ENCODE measurements at places on chromosomes 1 and 21.

- DNase-seq: no peak
Observed at GRCh38 chr1:186532466-186532865, 71.6 kb upstream of the PDC start.

DNA sequence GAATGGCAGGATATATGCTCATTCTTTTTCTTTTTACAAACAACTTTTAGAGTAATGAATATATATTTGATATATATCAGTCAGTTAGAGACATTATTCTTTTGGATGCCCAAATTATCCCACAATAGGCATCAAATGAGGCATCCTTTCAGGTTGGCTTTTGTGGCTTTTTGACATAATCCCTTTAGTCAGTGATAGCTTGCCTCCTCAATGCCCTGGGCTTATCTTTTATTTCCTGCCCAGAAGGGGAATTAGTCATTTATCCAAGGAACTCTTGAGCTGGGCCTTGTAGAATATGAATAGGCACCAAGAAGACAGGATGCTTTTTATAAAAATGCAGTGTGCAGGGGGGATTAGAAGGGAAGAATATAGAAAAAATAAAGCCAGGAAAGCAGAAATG is 22.2 kb downstream of the EPHX4 start:
- no peak for DNase-seq

- no peak for DNase-seq
Observed at GRCh38 chr1:11143907-11144306, 44.2 kb upstream of the EXOSC10 start.

- no peak for DNase-seq
Observed at GRCh38 chr1:172298141-172298540, 122.3 kb upstream of the C1orf105 start.

DNA sequence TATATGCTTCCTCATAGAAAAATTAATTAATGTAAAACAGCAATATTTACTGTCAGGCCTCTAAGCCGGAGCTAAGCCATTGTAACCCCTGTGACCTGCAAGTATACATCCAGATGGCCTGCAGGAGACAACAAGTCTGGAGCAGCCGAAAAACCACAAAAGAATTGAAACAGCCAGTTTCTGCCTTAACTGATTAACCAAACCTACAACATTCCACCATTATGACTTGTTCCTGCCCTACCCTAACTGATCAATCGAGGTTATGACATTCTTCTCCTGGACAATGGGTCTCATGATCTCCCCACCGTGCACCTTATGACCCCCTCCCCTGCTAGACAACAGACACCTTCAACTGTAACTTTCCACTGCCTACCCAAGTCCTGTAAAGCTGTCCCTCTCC is 205.8 kb upstream of the DUSP10 start:
- DNase-seq: no peak

DNA sequence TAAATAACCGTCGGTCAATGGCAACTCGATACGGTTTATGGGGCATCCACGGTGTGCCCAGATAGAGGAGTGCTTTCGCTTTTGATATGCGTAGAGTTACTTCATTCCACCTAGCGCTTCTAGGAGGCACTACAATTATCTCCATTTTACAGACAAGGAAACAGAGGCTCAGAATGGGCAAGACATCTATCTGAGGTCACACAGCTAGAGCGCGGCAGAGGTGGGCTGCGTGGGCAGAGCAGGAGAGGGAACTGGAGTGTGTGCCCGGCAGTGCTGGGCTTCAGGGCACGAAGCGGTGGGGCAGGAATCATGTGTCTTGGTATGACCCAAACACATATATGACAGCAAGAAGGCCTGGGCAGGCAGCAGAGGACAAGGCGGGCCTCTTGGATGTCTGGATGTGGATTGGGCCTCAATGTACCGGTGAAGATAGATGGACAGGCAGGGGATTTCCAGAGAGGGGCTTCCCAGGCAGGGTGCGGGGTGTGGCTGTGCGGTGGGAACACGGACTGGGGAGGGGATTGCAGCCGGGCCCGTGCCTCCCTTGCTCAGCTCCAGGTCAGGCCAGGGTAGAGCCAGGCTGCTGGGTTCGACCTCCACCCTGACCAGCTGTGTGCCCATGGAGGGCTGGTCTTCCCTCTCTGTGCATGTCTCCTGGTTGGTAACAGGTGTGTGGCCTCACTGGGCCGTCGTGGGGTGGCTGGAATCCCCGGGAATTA is 21.2 kb downstream of the TP73 start:
- no peak for DNase-seq

DNA sequence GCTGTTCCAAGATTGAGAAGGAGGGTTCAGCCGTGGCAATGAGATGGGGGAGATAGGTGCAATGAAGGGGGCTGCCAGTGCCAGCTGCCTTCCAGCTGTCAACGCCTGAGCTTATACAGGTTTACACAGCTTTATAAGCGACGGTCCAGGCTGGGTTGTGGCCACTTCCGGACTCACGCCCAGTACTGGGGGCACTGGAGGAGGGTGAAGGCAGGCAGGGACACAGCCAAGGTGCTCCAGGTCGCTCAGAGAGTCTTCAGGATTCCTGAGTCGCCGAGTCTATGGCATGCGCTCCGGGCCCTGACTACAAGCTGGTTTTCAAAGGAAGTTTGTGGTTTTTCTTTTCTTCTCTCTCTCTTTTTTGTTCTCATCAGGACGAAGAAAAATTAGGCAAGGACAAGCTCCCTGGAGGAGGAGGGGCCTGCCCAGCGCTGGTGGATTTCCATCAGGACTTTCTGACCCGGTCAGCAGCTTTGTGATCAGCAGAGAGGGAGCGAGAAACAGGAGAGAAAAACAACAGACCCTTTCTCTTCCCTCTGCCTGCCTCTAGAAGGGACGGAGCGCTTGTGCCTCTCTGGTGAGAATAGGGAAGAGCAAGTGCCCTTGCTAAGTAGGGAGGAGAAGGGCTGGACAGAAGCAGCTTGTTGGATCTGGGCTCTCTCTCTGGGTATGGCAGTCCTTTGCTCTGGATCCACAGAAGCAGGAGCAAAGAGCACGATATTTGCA is at the start of gene MINDY1:
Gene MINDY1, minus strand, starts transcription at position 576 of the 726 bp plus-strand sequence. CDS start 4,285 bp downstream, outside the sequence.
- DNase-seq: peak; percentile 93

DNA sequence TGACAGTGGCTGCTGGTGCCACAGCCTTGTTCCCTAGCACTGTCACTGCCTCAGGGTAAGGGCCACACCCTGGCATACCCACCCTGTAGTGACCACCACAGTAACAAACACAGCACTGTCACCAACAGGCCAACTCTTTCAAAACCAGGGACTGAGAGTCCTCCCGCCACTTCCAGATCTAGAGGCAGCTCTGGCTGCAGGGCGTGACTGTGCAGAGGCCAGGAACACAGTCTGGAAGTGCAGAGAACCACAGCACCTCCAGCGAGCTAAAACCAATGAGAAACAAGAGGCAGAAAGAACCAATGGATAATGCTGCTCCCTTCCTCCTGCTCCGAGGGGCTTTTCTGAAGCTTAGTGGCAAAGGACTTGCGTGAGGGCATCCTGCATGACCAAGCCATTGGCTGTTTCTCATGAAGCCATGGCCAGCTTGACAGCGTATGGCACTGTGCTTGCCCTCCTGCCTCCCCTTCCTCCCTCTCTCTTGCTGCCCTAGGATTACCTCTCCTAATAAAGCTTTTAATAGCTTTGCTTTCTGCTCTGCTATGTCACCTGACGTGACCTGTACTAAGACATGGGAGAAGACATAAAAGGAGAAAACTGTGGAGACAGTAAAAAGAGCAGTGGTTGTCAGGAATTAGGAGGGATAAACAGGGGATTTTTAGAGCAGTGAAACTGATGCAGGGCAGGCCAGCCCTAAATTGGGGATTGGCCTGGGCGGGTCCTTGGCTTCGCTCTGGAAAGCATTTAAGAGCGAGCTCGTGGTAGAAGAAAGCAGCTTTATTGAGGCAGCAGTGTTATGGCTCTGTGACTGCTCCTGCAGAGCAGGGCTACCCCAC is 7.2 kb downstream of the PARP1 start:
- no peak for DNase-seq

DNA sequence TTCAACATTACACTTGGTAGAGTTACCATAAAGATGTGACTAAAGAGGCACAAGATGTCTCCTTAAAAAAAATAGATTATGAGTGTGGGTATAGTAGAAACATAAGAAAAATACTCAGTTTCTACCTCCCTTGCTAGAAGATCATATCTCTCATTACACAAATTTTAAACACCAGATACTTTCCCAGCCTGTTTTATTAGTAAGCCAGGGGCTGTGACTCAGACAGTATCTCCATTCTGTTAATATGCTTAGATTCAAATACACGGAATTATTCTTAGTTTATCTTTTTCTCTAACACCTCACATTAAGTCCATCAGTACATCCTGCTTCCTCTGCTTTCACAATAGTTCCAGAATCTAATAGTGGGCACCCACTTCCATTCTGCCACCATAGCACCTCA is 561.8 kb upstream of the ADAMTS5 start:
- no peak for DNase-seq

DNA sequence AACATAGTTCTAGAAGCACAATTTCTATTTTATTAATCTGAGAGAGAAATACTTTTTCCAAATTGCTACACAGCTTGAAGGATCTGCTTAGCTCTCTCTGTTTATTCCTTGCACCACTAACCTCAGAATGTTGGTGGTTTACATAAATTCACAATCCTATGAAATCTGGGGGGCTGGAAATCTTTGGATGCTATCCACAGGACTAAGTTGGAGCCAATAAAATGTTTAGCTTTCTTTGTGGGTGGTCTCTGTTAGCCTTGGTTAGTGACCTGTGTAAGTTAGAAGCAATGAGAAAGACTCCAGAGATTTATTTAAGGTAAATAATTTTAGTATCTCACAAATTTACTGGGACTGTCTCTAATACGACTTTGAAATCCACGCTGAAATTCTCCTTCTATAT is 418.1 kb downstream of the ADGRL2 start:
- DNase-seq: no peak

- no peak for DNase-seq
Observed at GRCh38 chr1:12409681-12410080, 179.9 kb downstream of the VPS13D start.

DNA sequence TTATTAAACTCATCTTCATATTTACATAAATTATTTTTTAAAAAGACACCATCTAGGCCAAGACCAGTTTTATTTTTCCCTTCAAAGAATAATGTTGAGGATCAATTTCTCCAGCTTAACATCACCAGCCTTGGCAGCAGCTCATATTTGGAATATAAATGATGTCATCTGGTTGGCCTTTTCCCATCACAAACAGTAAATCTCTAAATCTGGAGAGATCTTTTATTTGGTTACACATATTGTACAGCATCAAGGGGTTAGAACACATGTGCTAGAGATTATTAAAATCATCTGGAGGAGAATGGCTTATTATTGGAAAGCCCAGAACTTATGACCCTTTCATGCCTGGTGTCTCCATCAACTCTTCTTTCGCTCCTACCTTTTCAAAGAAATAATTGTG is 508.8 kb downstream of the PLPP3 start:
- no peak for DNase-seq

DNA sequence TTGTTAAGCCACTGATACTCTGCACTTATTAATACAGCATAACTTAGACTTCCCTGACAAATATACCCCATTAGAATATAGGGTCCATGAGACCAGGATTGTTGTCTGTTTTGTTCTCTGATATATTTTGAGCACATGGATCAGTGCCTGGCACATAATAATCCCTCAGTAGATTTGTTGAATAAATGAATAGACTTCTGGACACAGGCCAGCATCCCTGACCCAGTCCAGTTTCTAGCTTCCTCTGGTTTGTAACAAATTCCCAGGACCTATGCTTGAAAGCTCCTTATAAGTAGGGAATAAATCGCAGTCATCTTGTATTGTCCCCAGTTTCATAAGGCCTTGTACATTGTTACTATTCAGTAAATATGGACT is 58.2 kb upstream of the GADD45A start:
- no peak for DNase-seq

- DNase-seq: no peak
Observed at GRCh38 chr1:84573481-84573966, 716 bp downstream of the CTBS start.

GRCh38 chr1:30242168-30242567 is 481.2 kb downstream of the MATN1 start:
- DNase-seq: no peak

DNA sequence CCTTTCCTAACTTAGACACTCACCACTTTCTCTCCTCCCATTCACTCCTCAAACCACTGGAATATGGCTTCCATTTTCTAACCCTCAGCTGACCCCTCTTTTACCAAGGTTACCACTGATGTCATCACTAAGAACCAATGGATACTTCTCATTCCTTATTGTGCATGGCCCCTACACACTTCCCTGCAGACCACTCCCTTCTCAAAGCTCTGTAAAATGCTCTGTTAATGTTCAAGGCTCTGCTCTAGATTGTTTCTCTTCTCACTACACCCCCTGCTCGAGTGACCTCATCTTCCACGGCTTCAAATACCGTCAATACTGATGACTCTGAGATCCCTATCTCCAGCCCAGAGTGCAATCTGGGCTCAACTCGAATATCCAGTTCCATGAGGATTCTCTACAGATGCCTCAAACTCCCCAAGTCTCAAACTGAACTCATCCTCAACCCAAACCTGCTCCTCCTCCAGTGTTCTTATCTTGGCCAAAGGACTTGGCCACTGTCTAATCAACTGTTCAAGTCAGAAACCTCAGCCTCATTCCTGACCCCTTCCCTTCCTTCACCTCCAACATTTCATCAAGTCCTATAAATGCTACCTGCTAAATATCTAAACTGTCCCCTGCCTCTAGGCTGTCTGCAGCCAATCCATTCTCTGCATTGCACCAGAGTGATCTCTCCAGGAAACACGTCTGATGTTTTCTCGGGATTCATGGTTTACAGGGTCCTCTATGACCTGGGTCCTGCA is 41.3 kb upstream of the BMP8B start:
- no peak for DNase-seq

GRCh38 chr1:240189386-240189989 is 97.8 kb downstream of the FMN2 start:
- DNase-seq: peak; percentile 15

GRCh38 chr21:42411891-42412635 is 8.4 kb downstream of the UBASH3A start:
- DNase-seq: no peak

GRCh38 chr1:221085701-221086375 is 206.6 kb downstream of the HLX start:
- DNase-seq: no peak

GRCh38 chr1:79188337-79188736 is 181.8 kb upstream of the ADGRL4 start:
- no peak for DNase-seq

GRCh38 chr1:20604678-20605077 is 15.8 kb downstream of the CDA start:
- DNase-seq: no peak

DNA sequence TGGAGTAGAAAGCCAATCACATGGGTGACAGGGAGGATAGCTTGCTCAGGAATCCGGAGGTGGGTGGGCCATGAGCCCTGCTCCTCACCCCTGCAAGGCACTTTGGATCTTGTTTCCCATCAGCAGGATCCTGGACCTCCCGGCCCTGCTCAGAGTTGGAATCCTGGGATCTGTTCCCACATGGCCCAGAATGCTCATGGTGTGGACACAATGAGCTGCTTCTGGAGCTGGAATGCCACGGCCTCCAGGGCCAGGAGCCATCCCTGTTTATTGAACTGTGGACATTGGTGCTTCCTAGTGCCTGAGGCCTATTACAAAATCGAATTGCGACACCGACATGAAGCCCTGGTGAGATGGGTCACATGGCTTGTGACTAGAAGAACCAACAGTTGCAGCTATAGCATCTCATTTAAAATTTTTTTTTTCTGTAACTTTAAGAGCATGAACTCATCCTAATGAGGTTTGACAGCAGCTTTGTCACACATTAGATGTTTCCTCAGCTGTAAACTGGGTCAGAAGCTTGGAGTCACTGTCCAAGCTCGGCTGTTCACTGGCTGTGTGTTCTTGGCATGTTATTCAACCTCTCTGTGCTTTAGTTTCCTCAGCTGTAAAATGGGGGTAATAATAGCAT is 40.4 kb upstream of the GOLT1A start:
- no peak for DNase-seq

Data from putamen (tissue), 1 donor.